Bronchial epithelial cell (primary cell): ENCODE measurements at places on chromosomes 4 and X.

- DNase-seq = no peak
Measured at GRCh38 chrX:25241461-25241860, 225.7 kb upstream of the ARX start.

DNA sequence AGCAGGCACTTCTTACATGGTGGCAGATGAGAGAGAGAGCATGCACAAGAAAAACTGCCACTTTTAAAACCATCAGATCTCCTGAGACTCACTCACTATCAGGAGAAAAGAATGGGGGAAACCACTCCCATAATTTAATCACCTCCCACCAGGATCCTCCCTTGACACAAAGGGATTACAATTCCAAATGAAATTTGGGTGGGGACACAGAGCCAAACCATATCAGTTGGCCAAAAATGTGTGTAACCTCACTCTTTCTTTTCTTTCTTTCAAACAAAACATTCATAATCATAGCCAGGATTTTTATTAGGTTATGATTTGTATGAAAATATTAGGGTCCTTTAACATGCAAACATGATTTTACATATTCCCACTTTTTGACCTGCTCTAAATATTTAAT lies 222.1 kb downstream of the PCDH18 start:
- no peak for DNase-seq

- no peak for DNase-seq
Measured at GRCh38 chrX:40359593-40359992, 221.2 kb upstream of the ATP6AP2 start.

- DNase-seq = no peak
Measured at GRCh38 chr4:168096407-168096784, 4.1 kb downstream of the ANXA10 start.
